ENCODE measurements at places on chromosomes 4 and X.

GRCh38 chr4:110059556-110060191, 138.7 kb downstream of the ELOVL6 start:
- DNase-seq: no peak

GRCh38 chr4:52959541-52959940, 97.4 kb downstream of the RASL11B start:
- no peak for DNase-seq

GRCh38 chr4:14863418-14864364, 138.6 kb upstream of the CPEB2 start:
- no peak for DNase-seq

DNA sequence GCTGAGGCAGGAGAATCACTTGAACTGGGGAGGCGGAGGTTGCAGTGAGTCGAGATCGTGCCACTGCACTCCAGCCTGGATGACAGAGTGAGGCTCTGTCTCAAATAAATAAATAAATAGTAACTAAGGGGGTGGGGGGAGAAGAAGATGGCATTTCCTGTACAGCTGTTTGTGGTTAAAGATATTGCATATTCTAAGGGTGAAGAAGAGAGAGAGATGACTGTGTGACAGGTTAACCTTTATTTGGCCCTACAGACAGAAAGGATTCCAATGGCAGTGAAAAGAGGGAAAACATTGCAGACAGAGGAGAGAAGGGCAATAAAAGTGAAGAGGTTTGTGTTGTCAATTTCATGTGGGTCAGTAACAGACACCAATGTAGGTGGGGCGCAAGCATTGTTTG, 9.4 kb downstream of the TASL start:
- DNase-seq: no peak

DNA sequence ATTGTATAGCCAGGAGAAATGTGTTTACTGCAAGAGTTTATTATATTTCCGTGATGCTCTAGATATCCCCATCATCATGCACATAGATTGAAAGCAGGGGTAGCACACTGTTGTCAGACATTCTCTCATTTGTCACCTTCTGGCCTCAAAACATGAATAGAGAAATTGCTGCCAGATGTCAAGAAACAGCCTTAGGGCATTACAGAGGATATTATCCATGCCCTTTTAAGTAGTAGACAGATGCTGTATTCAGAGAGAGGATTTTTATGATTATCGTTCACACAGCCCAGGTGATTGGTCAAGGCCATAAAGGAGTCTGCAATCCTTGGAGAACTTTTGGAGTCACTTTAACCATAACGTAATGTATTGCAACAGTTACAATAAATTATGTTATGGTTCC, 1961.5 kb upstream of the TENM3 start:
- no peak for DNase-seq

DNA sequence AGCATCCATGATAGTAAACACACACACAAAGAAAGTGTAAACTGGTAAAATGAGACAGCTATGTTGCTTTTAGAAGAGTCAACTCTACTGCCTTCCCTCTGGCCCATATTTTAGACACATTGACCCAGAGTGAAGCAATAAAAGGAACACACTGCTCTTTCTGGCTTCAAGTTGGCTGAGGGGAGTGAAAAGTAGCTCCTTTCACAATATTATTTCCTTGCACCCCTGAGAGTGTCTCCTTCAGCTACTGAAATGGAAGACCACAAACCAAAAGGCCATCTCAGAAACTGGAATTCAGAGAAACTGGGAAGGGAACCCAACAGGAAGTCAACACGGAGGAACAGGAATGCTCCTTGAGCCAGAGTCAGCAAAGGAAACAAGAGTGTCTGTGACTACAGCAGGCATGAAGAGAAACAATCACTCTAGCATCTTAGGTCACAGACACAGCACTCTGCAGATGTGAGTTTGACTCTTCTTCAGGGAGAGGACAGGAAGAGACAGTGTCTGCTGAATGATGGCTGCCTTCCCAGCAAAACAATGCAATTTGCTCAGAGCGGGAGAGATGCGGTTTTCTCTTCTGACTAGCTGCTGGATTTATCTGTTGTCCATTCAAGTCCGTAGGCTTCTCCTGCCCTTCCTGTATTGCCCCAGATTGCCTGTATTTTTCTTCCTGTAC, 106.7 kb downstream of the SPATA18 start:
- no peak for DNase-seq

DNA sequence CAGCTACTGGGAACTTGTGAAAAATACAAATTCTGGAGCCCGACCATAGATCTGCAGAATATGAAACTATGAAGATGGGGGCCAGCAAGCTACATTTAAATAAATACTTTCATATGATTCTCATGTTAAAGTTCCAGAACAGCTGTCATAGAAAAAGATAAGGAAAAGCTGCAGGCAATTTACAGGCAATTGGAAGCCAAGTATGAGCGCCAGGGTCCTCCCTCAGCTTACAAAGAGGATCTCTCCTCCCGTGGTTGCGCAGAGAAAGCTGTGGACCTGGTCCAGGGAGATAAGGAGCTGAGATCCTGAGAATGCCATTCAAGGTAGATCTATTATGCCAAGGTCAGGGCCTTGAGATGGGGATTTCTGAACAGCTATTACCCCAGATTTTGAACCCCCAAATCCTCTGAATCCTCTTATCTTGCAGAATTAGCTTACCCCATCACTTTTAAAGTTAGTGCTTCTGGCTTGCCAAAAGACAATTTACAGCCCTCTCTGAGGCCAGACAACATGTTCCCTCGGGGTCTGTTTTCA, 25.6 kb upstream of the FRAS1 start:
- no peak for DNase-seq

DNA sequence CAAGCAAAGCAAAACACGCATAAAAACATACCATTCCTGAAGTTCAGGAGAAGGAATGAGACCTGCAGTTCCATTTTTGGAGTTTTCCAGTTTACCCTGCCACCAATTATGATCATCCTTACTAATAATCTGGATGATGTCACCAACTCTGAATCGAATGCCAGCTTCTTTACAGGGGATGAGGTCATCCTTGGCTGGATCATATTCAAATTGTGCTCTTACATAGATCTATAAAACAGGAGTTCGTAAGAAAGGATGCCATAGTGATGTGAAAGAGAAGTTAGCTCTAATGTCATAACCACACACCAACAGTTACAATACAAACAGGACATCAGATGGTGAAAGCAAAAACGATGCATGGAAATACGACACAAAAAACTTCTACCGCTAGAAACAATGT, 106.5 kb downstream of the NYX start:
- no peak for DNase-seq

DNA sequence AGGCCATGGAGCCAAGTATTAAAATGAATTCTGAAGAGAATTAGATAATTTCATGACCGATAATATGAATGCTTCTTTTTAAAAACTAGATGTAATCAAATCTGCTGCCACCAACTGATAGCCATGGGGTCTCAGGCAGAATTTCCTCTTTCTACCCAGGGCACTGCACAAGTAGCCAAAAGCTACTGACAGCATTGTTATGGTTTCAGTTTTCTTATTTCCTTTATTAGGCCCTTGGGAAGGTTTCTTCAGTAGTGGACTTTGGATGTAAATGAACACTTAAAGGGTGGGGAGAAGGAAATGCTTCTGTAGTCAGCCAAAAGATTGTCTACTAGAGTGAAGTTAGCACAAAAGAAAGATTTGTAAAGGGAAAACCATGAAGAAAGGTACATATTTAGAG, 686.0 kb downstream of the ADGRL3 start:
- DNase-seq: peak; percentile 11

GRCh38 chr4:24920008-24920407, 7.2 kb upstream of the CCDC149 start:
- no peak for DNase-seq

- DNase-seq: peak; percentile 6
These were observed 24.0 kb downstream of the GALNT7 start for GRCh38 chr4:173192375-173193162.

DNA sequence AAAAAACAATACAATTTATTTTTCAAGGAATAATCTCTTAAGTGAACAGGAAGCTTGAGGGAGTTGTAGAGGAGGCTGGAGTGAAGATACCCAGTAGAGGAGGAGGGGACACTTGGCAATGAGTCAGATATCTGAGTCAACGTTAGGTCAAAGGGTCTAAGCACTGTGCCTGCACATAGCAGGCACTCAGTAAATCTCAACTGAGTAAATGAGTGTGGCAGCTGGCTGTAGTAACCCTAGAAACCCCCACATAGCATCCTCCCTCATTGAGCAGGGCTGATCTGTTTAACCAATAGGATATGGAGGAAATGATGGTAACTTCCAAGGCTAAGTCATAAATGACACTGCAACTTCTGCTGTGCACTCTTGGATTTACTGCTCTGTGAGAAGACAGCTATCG, 186.0 kb upstream of the FAM241A start:
- no peak for DNase-seq

GRCh38 chrX:74613370-74614092, 893 bp downstream of the RLIM start:
- peak; percentile 49 for DNase-seq

DNA sequence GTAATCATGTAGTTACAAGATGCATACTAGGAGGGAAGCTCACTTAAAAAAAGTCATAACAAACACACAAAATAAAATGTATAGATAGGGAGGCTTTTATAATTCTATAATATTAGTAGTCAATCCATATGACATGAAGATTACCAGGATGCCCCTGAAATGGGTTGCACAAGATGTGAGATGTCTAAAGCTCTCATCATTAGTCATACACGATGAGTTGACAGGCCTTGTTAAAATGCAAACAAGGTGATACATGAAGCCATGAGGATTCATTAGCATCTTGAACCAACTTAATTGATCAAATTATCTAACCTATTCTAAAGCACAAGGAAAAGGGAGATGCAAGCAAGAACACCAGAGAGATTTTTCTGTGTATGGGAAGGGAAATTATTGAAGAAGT, 470.2 kb downstream of the IQCM start:
- DNase-seq: no peak

GRCh38 chr4:81326581-81326980, 111.6 kb upstream of the PRKG2 start:
- no peak for DNase-seq

- no peak for DNase-seq
These were observed 121.3 kb downstream of the PRDM5 start for GRCh38 chr4:120801137-120801758.

DNA sequence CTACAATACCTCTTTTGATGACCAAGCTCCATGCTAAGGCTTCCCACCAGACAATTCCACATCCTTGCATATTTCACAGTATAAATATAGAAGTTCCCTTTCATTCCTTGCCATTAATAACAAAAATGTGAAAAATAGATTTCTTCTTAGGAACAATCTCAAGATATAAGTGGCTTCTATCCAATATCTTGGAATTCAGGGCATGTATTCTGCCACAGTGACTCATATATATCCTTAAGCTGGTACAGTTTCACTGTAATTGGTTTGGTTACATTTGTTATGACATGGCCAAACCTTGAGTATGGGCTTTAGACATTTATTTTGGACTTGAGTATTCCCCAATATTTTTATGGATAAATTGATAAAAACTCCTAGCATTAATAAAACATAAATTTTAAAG, 181.7 kb upstream of the DDX53 start:
- no peak for DNase-seq

DNA sequence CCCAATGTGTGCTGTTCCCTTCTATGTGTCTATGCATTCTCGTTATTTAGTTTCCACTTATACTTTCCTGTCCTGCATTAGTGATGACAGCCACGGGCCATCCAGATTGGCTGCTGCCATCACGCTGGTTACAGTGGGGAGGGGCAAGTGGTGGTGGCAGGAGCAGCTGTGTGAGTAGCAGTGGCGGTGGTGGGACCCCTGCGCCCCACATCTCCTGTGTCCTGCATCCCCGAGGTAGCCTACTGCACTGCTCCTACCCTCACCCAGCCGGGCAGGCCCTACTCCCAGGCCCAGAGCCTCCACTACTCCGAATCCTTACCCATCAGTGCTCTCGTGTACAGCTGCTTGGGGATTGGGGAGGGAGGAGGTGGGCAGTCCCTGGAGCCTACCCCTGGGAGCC, 798.7 kb upstream of the AGA start:
- DNase-seq: no peak

DNA sequence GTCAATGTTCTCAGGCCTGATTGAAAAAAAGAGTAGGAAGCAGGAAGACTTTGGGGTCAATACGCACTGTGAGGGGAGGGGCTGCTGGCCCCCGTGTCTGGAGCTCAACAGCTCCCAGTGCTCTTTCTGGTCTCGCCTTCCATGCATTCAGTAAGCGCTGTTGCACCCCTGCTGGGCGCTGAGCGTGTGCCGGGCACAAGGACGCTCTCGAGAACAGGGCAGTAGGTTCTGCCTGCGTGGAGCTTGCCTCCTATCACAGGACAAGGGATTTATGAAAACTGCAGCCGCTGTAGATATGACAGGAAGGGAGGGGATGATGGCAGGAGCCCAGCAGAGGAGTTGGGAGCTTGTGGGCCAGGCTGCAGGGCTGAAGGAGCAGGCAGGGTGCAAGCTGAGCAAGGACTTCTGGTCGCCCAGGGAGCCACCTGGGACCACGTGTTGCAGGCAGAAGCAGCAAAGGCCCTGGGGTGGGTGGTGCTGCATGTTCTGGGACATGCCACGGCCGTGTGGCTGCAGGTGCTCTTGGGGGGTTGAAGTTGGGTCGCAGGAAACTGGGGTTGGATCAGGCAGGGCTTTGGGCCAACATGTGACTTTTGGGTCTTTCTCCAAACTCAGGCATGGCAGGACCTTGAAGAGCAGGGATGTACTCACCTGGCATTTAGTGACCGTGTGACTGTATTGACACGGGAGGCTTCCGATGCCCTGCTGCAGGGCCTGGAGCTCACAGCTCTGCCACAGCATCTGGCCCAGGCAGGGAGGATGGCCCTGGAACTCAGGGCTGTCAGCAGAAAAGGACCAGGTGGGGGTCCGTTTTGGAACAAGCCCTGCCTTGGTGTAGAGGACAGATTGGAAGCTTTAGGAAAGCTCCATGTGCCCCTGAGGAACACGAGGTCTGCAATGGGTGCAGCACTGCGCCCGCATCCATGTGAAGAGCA, 97.9 kb downstream of the CPZ start:
- no peak for DNase-seq

GRCh38 chr4:153748378-153748777, 11.4 kb downstream of the RNF175 start:
- DNase-seq: no peak

DNA sequence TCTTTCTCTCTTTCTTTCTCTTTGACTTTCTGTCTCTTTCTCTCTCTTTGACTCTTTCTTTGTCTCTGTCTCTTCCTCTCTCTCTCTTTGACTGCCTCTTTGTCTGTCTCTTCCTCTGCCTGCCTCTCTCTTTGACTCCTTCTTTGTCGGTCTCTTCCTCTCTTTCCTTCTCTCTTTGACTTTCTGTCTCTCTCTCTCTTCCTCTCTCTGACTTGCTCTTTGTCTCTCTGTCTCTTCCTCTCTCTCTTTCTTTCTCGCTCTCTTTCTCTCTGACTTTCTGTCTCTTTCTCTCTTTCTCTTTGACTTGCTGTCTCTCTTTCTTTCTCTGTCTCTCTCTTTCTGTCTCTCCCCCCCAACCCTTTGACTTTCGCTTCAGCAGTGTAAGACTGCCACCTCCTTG, 36.4 kb upstream of the OGT start:
- no peak for DNase-seq

DNA sequence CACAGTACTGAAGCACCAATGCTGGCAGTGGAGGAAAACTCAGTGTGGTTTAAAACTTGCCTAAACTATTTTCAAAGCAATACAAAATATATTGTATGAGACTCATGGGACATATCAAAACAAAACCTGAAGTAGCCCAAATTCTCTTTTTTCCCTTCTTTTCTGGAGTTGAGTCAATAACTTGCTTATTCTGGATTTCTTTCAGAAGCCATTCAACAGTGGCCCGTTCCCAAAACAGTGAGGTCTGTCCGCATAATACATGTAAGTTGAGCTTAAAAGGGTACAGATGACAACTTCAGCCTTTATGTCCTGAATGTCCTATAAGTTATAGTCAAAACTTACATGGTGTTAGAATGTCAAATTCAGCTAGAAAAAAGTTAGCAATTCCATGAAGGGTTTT, 100.8 kb downstream of the SHISA3 start:
- no peak for DNase-seq

All from erythroblast (primary cell).